ENCODE measurements at places on chromosomes 1 and 21. TPM values are rescaled to one million over a fixed set of nuclear protein-coding genes. Genes with fewer than 3 reads are reported as not detected.

Gene FCER1A
- total RNA-seq: 1.5 TPM

Gene AK5
- 0.43 TPM for total RNA-seq

Gene CD101
- total RNA-seq: 2.8 TPM

Gene WNT2B
- 7.1 TPM for total RNA-seq

Gene EVI5
- 37.7 TPM for total RNA-seq

Gene ARPC5
- total RNA-seq: 169 TPM

Gene SLAMF6
- total RNA-seq: 1.4 TPM

DNA sequence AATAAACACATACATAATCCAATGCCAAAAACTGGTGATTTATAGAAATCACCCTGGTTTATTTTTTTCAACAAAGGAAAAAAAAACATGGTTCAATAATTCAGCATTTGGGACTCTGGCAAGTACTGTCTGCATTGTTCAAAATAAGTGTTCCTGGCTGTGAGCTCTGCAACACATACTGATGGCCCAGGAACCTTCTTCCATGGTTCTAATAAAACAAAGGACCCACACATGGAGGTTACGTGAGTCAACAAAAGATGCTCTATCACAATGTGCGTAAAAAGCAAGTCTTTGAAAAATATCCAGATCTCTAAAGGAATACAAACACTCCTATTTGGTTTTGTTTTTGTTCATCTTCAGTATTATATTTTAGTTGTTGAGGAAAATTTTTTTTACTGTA, 37.9 kb upstream of the C1orf198 start:
- DNase-seq: no peak

DNA sequence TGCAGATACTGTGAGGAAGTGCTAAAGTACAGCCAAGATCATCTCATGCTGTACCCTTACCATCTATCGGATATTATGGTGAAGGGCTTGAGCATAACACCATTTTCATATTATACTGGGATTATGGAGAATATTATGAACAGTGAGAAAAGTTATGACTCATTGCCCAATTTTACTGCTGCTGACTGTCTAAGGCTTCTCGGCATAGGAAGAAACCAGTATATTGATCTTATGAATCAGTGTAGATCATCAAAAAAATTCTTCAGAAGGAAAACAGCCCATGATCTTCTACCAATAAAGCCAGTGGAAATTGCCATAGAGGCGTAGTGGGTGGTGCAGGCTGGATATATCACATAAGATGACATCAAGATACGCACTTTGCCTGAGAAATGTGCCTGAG, 47.7 kb downstream of the PPIAL4G start:
- DNase-seq: no peak

DNA sequence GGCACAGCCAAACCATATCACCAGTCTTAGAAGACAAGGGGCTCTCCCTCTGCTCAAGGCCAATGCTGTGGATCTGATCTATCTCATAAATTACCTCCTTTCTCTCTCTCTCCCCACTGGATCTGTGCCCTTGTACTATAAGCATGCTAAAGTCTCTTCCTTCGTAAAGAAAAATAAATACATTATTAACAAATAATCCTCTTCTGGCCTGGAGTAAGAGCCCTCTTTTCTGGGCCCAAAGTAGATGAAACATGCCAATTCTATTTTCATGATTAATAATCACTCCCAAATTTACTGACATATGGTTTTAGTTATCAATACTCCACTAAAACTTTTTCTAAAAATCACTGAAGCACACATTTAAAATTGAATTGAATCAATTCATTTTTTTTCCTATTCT, 889.7 kb downstream of the ADGRL2 start:
- DNase-seq: no peak

DNA sequence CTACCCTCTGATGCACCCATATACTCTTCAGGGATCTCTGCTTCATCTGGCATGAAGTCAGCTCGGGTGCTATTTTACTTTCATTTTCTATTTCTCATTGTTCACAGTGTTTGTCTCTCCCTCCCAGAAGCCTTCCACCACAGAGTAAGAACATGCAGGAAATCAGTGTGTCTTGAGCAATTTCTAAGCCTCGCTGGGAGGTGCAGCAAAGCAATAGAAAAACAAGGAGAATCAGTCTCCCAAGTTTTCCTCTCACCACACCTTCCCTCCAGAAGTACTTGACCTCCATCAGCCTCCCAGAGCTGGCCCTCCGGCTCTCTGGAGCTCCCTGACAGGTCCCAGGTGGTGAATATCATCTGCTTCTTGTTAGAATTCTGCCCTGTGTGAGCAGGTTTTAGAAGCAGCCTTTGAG, 594.7 kb upstream of the CAMK1G start:
- no peak for DNase-seq

- DNase-seq: no peak
Observed at GRCh38 chr1:110341872-110342331, 2.7 kb downstream of the RBM15 start.

DNA sequence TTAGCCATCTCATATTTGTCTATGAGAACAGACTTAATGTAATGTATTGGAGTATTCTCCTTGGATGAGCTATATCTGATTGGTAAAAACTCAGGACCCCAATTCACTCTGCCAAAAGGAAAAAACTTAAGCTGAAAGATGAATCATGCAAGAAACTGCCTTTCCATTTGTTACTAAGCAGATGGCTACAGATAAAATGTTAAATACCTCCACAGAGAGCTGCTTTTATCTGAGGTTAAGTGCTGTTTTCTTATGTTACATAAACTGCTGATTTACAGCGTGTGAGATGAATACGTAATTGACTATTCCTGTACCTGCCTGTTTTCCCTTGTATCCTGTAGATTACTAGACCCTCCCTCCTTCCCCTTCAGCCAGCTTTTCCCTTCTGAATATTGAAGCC, 49.3 kb downstream of the CLCA4 start:
- DNase-seq: no peak

DNA sequence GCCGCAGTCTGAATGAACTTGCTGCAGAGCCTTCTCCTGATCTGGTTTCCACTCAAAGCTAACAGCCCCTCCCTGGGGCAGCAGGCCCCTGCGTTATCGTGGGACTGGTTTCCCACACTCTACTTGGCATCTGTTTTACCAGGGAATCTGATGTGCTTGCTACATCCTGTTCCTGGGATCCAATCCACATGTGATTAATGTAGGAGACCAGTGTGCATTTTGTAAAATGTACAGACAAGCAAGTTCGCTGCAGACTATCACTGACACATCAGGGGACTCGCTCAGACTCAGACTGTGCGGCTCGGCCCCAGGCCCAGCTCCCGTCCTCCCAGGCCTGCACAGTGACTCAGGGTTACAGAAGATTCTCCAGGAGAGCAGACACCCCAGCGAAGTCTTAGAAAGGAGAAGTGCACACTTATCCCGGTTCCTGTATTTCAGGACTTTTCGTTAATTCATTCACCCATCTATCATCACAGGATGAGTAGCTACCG, 340.1 kb downstream of the MATN1 start:
- no peak for DNase-seq

GRCh38 chr1:61092642-61093041, 10.3 kb downstream of the NFIA start:
- DNase-seq: no peak

DNA sequence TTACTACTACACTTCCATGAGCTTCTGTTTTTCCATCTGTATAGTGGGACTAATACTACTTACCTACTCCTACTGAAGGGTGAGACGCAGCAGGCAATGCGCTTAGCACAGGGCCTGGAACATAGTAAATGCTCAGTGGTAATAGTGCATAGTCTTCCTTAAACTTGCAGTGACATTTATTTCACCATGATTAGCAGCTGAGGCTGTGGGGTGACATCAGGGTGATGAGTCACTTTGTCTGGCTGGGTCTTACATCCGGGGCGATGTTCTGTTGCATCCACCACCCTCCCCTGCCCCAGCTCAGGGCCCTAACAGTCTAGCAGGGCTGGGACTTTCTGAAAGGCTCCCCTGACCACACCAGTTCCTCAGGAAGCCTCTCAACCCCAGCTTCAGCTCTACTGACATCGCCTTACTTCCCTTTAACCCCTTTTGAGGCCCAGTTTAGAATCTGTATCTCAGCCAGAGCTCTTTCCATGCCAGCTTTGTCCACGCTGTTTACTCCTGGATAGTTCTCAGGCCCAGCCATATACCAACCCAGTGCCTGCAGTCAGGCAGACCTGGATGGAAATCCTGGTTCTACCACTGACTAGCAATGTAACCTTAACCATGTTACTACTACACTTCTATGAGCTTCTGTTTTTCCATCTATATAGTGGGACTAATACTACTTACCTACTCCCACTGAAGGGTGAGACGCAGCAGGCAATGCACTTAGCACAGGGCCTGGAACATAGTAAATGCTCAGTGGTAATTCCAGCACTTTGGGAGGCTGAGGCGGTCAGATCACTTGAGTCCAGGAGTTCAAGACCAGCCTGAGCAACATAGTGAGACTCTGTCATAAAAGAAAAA, 66.3 kb downstream of the CD58 start:
- DNase-seq: peak; percentile 60

DNA sequence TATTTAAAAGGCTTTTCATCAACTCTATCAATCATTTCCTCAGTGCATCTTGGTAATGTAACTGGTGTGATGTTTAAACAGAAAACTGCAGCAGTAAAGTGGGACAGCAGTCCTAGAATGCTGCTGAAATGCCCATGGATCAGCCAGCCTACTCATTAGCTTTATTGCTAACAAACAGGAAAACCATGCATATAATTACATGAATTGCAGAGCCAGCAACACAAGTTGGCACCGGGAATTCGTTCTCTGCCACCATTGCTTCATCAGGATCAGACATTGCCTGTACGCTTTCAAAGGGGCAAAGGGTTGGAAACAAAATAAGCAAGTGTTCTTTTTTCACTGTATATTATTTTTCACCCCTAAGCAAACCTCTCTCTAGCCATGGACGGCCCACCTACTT, 276.2 kb upstream of the LRRC7 start:
- DNase-seq: no peak

- DNase-seq: no peak
Observed at GRCh38 chr1:48568501-48568900, 96.5 kb upstream of the SPATA6 start.

DNA sequence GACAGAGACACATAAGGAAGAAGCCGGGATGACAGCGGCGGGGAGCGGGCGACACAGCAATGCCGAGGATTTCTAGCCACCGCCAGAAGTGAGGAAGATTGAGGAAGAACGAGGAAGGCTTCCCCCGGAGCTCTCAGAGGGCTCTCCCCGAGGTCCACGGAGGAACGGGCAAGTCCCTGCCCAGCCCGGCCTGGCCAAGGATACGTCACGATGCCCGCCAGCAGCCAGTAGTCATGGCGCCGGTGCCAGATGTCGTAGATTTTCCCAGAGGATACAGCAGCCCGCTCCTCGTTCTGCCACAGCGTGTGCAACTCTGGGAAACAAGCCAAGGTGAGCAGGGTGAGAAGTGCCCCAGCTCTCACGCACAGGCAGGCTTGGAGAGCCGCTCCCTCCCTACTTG, 65.9 kb downstream of the KCNAB2 start:
- no peak for DNase-seq

GRCh38 chr1:235776396-235776795, 90.3 kb downstream of the LYST start:
- DNase-seq: no peak

GRCh38 chr1:99176753-99177152, 87.5 kb upstream of the PLPPR4 start:
- no peak for DNase-seq
